ENCODE measurements at places on chromosomes 11 and 22.

DNA sequence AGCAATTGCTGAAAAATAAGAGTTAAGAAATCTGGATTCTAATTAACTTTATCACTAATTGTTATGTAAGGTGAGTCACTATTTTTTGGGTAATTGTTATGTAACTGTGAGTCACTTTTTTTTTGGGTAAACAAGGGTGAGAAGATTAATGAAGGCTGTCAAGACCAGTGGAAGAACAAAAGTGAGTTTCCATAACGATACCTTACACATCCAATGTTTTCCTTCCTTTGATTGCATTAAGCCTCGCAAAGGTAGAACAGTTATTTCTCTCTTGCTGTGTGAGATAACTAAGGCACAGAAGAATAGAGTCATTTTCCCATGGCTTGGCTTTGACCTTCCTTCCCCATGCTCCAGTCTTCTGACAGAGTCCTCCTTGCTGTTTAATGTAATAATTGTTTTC is 374.7 kb downstream of the DDX10 start:
- no peak for DNase-seq

GRCh38 chr11:78840623-78841022 is 266.0 kb upstream of the NARS2 start:
- no peak for DNase-seq

- DNase-seq, result no peak
Observed at GRCh38 chr22:25765016-25765367, 23.0 kb downstream of the MYO18B start.

- no peak for DNase-seq
Observed at GRCh38 chr11:122190768-122191167, 74.8 kb upstream of the BLID start.

DNA sequence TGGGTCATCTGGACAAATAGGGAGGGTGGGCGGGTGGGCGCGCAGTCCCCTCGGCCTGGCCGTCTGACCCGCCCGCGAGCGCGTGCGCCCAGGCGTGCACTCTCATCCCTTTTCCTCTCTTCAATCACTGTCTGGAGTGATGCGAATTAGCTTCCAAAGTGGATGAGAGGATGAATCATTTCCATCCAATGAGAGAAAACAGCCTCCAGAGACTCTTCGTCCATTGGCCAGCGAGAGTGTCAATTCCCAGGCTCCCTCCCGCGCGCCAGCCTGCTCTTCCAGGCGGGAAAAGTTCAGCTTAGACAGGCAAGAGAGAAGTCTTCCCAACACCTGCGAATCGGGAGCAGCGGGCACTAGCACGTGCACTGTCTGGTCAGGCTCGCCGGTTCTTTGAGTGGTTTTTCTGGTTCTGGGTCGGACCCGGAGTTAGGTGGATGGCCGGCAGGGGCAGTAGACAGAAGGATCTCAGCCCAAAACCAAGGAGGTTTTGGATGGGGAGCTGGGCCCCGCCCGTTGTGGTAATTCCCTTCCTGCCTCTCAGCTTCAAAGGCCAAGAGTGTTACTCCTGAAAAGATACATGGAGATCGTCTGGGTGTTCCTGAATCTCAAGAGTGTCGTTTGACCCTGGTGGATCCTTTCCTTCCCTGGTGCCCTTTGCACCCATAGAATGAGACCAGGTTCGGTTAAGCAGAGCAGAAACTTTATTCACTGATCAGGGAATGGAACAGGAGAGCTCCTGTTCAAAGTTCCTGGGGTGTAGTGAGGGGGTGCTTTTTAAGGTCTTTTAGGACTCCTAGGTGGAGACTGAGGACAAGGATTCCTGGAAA is 33.4 kb upstream of the GLYATL1 start:
- DNase-seq, result no peak

- DNase-seq, result no peak
Observed at GRCh38 chr11:5153574-5154431, 754 bp downstream of the OR52A1 start.
